ENCODE measurements at places on chromosomes 1 and 21.

GRCh38 chr21:29481641-29482040 is 182.9 kb downstream of the BACH1 start:
- no peak for DNase-seq

DNA sequence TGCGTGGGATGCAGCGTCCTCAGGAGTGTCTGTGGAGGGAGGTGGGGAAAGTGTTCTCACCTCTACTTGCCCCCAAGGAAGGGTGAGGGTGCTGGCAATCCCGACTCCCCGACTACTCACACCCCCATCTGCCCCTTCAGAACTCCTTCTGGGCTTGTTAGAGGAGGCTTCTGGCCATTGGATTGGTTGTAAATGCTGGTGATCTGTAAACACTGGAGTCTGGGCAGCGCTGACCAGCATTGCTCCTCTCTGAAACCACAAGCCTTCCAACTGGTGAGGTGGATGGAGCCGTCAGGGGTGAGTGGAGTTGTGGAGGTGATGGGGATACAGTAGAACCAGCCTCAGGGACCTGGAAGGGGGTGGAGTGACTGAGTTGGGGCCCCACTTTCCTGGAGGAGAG is 59.3 kb downstream of the NKAIN1 start:
- DNase-seq, result no peak

DNA sequence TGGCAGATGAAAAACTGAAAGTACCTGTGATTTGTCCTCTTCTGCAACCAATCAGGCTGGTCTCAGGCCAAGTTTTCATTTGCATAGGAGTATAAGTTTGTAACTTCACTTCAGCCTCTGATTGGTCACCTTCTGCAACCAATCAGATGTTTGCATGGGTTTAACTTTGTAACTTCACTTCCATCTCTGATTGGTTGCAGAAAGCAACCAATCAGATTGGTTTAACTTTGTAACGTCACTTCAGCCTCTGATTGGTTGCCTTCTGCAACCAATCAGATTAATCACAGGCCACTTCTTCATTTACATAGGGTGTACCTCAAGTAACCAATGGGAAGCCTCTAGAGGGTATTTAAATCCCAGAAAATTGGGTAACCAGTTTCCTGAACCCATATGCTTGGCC is 18.9 kb upstream of the TUT4 start:
- DNase-seq, result no peak

GRCh38 chr1:234956821-234957329 is 171.8 kb downstream of the TOMM20 start:
- no peak for DNase-seq

- DNase-seq, result no peak
Measured at GRCh38 chr1:62435231-62436038, 1.4 kb upstream of the USP1 start.

DNA sequence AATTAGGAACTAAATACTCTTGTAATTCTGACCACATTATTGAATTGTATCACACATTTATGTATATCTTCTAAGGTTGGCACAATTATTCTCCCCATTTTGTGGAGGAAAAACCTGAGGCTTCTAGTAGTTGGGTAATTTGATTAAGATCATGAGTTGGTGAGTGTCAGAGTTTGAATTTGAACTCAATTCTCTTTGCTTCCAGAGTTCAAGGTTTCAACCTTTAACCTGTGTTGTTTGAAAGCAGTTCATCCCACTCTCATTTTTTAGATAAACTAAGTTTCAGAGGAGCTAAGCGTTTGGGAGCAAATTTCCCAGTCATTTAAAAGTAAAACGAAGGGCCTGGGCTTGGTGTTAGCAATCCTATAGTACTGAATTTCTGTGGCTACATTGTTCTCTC is 293.4 kb downstream of the ADGRL2 start:
- DNase-seq, result no peak

Data from activated naive CD4-positive, alpha-beta T cell treated with anti-CD3 and anti-CD28 coated beads, Interleukin-2, amount 50 U/mL, for 72 hours (primary cell).